Activated T-helper 9 cell treated with anti-CD3 and anti-CD28 coated beads, Interleukin-2, amount 50 U/mL, for 16 hours (primary cell): ENCODE measurements at places on chromosomes 1 and 21.

DNA sequence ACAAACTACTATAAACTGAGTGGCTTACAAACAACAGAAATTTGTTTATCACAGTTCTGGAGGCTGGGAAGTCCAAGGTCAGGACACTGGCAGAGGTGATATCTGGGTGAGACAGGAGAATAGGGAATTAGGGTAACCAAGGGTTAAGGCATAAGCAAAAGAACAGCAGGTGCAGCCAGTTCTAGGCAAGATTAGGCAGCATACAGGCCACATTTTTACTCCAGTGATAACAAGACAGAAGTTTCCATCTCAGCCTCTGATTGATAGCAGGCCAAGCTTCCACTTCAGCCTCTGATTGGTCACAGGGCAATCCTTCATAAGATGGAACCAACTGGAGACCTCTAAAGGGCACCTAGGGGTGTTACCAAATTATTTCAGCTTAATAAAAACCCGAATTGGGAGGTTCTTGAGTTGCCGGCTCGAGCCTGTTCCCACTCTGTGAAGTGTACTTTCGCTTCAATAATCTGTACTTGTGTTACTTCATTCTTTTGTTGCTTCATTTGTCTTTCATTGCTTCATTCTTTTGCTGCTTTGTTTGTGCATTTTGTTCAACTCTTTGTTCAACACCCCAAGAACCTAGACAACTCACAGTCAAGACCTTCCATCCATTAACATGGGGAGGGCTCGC, 185.6 kb downstream of the TOMM20 start:
- no peak for DNase-seq

DNA sequence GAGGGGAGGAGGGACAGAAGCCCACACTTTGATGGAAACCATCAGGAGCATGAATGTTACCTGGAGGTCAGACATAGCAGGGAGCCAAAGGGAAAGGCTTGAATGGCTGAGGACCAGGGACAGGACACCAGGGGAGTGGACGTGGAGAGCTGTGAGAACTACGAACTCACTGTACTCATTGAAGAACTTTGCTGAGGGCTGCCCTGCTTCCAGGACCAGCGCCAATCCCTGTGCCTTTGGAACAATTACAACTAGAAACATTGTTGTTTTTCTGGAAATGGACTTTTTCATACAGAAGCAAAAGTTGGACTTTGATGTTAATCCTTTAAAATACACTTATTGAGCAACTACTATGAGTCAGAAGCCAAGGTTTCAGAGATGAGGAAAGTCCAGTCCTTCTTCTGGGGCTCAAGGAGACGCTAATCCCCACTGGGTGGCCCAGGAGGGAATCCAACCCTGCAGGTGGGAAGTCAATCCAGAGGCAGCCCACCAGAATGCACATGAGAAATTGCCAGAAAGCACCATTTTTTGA, 12.9 kb downstream of the TSPAN2 start:
- no peak for DNase-seq

- no peak for DNase-seq
Observed at GRCh38 chr21:43971992-43972255, 40.2 kb upstream of the TRAPPC10 start.

DNA sequence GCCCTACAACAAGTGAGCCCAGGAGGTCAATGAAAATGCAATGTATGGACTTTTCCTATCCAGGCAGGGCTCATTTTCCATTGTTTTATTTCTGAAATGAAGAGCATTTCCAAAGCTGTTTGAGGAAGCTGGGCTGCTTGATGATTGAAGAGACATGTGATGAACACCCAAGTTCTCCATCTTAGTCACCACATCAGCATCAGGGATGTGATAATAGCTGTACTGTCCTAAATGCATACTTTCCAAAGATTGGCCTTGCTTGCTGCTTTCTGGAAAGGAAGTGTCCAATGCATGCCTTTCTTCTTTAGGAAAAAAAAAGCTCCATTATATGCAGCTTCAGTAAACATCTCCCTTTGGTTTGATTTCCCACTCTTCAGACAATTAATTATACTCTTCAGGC, 425.9 kb upstream of the RUNX1 start:
- DNase-seq, result no peak

- no peak for DNase-seq
Observed at GRCh38 chr1:50710099-50710498, 250.0 kb downstream of the FAF1 start.

- no peak for DNase-seq
Observed at GRCh38 chr1:206704226-206704625, 19.5 kb downstream of the MAPKAPK2 start.

- DNase-seq, result no peak
Observed at GRCh38 chr1:242723044-242723716, 198.7 kb upstream of the PLD5 start.

- DNase-seq, result no peak
Observed at GRCh38 chr1:150182247-150182646, 32.5 kb downstream of the PLEKHO1 start.

- peak; percentile 5 for DNase-seq
Observed at GRCh38 chr1:211939876-211940468, 95.4 kb downstream of the INTS7 start.

DNA sequence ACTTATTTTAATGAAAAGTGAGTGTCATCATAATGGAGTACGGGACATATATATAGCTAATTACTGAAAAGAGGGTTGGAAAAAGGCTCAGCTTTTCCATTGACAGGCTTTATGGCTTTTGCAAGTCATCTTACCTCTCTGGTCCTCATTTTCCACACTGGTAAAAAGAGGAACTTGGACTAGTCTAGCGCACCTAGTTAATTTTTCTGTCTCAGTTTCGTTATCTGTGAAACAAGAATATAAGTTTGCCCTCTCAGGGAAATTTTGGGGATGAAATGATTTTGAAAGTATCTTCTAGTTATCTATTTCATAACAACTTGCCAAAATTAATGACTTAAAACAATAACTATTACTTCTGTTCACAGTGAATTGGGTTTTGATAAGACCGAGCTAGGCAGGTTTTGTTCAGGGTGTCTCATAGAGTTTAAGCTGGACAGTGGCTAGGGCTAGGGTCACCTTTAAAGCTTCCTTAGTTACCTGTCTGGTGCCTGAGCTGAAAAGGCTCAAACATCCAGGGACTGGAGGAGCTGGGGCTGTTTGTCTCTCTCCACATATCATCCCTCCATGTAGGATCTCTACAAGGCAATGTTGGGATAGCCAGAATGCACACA, 91.7 kb downstream of the TYW3 start:
- no peak for DNase-seq

GRCh38 chr1:87449348-87449963, 120.8 kb downstream of the LMO4 start:
- DNase-seq, result peak; percentile 11

DNA sequence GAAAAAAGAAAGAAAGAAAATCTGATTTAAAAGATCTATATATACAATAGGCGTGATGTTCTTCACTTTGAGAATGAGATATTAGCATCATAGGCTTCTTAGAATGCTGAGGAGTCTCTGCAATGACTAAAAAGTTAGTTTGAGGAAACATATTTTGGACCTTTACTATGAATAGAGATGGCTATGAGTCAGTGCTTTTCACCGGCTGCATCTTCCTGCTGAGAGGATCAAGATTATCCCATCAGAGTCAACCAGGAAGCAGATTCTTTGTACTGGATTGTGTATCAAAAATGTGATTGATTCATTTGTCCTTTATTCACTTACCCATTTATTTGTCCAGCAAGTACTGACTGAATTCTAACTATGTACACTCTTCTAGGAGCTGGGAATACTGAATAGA, 144.2 kb downstream of the KCNK2 start:
- no peak for DNase-seq

DNA sequence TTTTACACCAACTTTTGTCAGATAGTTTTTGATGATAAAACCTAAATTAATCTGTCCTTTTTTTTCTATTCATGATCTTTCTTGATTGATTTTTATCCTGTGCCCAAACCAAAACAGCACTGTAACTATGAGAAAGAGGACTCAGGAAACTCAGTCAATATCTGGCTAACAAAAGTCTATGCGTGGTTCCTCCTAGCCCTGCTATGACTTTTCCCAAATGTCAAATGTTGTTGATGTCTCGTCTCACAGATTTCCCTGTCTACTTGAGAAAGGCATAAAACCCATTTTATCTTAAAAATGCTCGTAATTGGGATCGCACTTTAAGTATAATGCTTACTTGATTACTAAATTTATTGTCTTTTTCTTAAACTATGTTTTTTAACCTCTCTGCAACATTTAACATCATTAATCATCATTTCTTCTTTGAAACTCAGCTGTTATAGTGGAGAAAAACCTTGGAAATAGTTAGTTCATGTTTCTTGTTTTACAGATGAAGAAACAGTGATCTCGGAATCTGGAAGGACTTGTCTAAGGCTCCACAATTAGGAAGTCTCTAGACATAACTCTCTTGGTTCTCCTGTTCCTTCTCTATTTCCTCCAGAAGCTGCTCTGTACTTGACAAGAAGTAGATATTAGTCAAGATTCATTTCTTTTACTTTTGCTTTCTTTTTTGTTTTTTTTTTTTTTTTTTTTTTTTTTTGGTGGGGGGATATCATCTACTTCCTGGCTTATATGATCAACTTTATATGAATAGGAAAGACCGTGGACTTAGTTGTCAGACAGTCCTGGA, 26.2 kb upstream of the PTPRC start:
- no peak for DNase-seq

GRCh38 chr1:37476460-37477197, 2.2 kb downstream of the ZC3H12A start:
- no peak for DNase-seq

- DNase-seq, result no peak
Observed at GRCh38 chr1:59999746-60000145, 73.2 kb upstream of the CYP2J2 start.
